ENCODE measurements at places on chromosomes 12 and 14.
A peak's percentile ranks its signal among the peaks of the same experiment; 100 is the strongest.

GRCh38 chr12:48716168-48716492 is 377 bp downstream of the CCNT1 start:
- no peak for DNase-seq

DNA sequence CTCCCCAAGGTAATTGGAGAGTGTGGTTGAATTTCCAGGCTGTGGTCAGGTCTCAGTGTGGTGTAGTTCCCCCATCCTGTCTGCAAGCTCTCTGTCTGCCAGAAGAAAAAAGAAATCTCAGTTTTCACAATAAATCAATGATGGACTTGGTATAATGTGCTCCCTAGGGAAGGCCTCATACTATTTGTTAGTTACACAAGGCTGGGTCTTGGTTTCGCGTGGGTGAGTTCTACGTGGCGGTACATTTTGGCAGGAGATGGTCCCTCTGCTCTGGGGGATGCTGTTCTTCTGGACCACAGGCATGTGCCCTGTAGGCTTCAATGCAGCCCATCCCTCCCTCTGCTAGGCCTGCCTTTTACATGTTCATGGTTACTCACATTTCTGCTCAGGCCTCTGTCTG is 206.4 kb upstream of the PELI2 start:
- DNase-seq: no peak

DNA sequence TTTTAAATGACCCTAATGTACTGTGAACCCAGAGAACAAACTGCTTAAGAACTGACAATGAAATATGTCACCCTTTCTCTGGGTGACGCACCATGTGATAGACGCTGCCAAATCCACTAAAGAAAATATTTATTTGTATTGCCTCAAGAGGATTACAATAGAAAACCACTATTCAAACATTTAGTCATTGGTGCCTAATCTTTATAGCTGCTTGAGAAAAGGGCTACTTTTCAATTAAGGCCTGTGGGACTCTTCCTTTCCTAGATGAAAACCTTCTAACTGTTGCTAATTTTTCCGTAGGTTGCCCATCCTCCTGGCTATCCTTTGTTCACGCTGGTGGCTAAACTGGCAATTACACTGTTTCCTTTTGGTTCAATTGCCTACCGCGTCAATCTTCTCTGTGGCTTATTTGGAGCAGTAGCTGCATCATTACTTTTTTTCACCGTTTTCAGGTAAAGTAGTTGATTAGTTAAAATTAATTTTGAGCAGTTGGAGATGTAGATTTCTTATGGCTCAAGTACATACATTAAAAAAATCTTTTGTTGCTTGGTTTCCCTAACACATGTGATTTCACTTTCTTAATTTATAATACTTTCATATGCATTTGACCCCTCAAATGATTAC is 6.0 kb downstream of the TMEM260 start:
- DNase-seq: no peak

DNA sequence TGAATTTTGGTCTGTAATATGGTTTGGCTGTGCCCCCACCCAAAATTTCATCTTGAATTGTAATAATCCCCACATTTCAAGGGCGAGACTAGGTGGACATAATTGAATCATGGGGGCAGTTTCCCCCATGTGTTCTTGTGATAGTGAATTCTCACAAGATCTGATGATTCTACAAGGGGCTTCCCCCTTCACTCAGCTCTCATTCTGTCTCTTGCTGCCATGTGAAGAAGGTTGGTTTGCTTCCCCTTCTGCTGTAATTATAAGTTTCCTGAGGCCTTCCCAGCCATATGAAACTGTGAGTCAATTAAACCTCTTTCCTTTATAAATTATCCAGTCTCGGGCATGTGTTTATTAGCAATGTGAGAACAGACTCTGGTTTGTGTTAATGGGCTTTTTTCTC is 5.9 kb downstream of the LRRC9 start:
- no peak for DNase-seq

- no peak for DNase-seq
These were observed 257.9 kb upstream of the FOXN3 start for GRCh38 chr14:89674936-89675335.

- no peak for DNase-seq
These were observed 678.2 kb downstream of the NRXN3 start for GRCh38 chr14:78848234-78848820.

- no peak for DNase-seq
These were observed 80.0 kb downstream of the ST8SIA1 start for GRCh38 chr12:22254478-22254877.

DNA sequence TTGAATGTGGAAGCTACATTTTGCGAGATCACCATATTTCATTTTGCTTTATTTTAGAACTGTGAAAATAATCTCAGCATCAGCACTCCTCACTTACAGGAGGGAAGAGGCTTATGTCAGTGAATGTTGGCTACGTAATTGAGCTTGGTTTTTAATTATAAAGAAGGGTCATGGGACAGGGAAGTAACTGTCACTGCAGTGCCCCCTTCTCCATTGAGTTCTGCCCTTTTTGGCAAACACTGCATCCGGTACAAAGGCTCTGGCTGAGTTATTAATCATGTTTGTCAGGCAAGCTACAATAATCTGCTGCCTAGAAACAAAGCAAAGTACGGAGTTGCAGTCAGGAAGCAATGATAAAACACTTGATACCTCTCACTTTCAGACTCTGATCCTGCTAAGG is 546.7 kb downstream of the SNAPC1 start:
- DNase-seq: no peak

DNA sequence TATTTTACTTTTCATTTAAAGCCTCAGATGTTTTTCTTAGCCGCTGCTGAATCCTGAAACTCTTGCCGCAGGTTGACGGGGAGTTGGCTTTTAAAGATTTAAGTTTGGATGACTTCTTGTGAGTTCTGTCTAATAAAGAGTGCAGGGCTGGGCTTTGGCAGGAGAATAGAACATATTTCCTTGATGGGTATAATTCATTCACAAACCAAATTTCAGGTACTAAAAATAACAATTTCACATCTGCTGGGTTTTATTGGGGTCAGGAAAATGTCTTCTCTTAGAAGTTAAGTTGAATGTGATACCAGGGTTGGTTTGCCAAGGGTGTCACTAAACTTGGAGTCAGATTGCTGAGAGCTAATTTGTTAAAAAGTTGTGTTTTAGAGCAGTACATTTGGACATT is 9.7 kb downstream of the SP1 start:
- DNase-seq: no peak

GRCh38 chr14:69042787-69043444 is 63.8 kb upstream of the ACTN1 start:
- DNase-seq: no peak

GRCh38 chr12:130872179-130873096 is 572 bp downstream of the RAN start:
- peak; percentile 37 for DNase-seq

GRCh38 chr14:78104160-78104559 is 66.0 kb upstream of the NRXN3 start:
- DNase-seq: no peak

DNA sequence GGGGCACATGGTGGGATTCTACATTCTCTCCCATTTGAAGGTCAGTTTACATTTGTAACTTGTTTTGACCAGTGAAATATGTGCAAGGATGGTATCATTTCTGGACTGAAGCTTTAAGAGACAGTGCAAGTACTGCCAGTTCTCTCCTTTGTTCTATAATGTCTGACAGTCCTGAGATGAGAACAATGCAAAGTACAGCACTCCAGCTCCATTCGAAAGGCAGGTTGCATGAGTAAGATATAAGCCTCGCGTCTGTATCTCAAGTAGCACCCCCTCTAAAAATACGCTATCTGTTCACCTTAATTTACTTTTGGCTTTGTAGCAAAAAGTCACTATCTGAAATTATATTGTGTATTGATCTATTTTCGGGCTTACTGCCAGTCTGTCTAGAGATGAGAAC is 1122.2 kb upstream of the TMEM132C start:
- DNase-seq: no peak

GRCh38 chr14:28635387-28635786 is 131.2 kb upstream of the FOXG1 start:
- peak; percentile 0 for DNase-seq

DNA sequence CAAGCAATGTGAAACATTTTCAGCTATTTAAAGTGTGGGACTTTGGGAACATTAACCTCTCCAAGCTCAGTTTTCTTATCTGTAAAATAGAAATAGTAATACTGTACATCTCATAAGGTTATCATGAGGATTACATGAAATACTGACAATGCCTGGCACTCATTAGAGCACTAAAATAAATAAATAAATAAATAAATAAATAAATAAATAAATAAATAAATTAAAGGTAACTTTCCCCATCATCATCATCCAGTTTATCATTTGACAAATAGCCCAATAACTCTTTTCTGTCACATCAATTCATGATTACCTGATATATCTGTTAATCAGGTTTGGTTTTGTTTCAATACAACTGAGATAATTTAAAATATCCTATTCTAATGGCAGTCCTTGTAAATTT is 48.5 kb downstream of the EFCAB11 start:
- no peak for DNase-seq

DNA sequence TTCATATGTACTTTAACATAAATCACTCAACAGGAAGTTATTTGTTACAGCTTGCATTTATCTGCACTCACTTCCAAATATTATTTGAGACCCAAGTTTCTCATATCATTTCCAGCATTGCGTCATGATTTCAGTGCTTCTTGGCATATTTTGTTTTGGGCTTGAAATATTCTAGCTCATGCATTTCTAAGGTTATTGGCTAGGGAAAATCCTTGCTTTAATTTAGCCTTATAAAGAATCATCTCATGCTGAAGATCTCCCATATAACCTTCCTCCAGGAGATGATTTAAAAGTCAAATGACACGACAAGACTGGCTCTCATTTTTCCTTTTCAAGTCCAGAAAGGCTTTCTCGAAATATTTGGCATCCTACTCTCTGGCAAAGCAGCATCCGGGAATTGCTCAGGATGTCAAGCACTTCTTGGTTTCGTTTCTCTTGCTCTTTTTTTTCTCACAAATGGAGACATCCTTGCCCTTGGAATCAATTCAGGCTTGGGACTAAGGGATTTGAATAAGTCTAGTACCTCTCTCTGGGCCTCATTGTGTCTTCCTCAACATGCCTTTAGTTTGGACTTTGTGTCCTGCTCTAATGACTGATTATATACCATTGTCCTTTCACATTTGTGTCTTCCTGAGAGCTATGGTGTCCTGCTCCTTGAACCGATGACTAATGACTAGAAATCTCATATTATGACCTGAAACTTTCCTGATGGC is 295.0 kb downstream of the RMST start:
- no peak for DNase-seq

DNA sequence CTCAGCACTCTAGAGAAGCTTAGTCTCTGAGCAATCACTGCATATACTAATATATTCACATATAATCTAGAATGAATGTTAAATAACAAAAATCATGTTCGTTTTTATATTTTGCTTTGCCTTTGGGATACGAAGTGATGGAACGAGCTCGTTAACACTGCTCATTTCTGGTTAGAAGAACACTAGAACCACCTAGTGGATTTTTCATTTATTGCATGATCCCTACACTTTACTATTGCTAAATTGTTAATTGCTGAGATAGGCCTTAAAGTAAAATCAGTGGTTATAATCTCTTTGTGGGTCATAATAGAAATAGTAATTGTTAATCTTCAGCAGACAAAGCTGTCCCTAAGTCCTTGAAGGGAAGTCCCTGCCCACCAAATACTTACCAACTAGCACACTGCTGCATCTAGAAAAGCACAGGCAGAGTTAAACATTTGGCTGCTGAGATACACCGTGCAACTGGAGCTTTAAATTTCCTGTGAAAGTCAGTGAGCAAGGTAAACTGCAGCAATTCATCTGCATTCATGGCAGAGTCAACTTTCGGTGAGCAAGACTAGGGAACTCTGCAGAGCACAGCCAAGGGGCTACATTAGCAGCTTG is 353.7 kb downstream of the APAF1 start:
- no peak for DNase-seq

- no peak for DNase-seq
These were observed 1.2 kb upstream of the CLEC7A start for GRCh38 chr12:10131111-10131690.

DNA sequence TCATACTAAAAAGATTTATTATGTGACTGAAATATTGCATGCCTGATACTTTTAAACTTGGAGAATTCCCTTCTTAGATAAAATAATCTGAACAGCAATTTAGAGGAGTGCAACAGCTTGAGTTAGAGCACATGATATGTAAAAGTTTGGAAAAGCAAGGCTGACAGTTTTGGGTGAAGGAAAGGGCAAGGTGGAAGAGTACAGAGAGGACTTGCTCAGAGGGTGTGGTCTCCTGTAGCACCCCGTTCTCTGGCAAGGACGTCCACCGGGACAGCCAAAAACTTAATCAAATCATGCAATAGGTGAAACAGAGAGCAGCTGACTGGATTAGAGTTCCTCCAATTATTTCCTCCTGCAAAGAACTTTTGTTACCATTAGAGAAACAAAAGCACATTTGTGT is 65.2 kb upstream of the PDZRN4 start:
- no peak for DNase-seq

- DNase-seq: no peak
These were observed 21.4 kb upstream of the GSG1 start for GRCh38 chr12:13124656-13125505.

DNA sequence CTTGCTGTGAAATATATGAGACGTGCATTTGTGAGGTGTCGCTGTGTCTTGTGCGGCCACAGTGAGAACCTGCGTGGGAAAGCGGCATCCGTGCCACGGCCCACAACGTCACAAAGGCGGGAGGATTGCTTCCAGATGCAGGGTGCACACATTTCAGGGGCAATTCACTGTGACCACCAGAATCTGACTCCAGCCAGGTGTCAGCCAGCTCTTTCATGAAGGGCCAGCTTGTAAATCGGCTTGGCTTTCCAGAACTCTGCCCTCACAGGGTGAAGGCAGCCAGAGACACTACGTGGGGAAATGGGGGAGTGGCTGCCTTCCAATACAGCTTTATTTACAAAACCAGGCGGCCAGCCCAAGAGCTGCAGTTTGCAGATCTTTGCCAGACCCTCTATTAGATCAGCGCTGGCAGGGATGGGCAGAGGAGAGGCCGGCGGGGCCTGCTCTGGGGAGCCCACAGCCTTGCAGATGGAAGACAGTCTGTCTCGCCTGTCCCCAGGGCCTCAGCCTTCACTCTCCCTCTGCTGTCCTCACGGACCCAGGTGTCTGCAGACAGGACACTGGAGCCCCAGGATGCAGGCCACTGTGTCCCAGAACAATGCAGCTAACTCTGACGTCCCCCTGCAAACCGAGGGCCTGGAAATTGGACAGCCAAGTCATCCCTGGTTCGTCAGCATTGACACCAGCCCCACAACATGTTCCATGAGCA is 53.5 kb downstream of the ADGRD1 start:
- DNase-seq: no peak

- DNase-seq: no peak
These were observed 204.9 kb upstream of the FRMD6 start for GRCh38 chr14:51446771-51447170.

- DNase-seq: no peak
These were observed 44.5 kb upstream of the VPS33A start for GRCh38 chr12:122310626-122311333.

GRCh38 chr14:25843481-25844470 is 754.1 kb downstream of the NOVA1 start:
- DNase-seq: no peak

- no peak for DNase-seq
These were observed 527.3 kb downstream of the SNAPC1 start for GRCh38 chr14:62289471-62289870.

GRCh38 chr12:25979563-25979962 is 21.1 kb downstream of the RASSF8 start:
- DNase-seq: no peak

Measured in T-helper 2 cell (primary cell).